ENCODE measurements at places on chromosomes 13 and 19.

- DNase-seq, result no peak
These were observed 12.1 kb upstream of the SPART start for GRCh38 chr13:36358175-36358718.

DNA sequence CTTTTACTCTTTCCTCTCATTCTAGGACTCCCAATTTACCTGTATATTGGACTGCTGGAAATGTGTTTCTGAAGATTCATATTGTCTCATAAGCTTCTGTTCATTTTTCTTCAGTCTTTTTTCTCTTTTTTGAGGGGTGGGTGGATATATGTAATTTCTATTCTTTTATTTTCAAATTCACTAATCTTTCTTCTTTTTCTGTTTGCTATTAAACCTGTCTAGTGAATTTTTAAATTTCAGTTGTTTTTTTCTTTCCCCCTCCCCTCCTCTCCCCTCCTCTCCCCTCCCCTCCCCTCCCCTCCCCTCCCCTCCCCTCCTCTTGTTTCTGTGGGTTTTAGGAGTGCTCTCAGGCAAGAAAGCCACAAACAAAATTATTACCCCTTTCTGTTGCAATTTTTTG, 16.9 kb upstream of the ZNF527 start:
- DNase-seq, result no peak

GRCh38 chr19:14545716-14546082, 16.3 kb downstream of the TECR start:
- DNase-seq, result no peak

- no peak for DNase-seq
These were observed 26.2 kb downstream of the CCNE1 start for GRCh38 chr19:29837996-29838395.

DNA sequence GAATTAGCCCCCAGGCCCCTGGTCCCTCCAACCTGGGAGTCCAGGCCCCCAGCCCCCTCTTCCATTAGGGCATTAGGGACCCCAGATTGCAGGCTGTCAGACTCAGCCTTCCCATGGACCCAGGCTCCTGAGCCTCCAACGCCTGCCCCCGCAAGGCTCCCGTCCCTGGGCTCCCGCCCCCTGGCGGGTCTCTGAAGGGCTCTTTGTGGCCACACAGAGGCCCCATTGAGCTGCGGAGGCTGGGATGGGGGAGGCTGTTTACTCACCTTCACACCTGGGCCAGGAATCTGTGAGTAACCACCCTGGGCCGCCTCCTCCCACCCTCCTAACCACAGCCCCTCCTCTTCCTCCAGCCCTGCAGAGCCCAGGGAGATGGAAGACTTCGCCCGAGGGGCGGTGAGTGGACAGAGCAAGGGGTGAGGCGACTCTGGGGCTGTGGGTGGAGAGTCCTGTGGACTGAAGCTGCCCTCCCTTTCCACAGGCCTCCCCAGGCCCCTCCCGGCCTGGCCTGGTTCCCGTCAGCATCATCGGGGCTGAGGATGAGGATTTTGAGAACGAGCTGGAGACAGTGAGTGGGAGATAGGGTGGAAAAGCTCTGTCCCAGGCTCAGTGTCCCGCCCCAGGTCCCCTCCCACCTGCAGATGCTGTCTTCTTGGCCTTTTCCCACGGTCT, 4.9 kb downstream of the ARHGEF1 start:
- no peak for DNase-seq

DNA sequence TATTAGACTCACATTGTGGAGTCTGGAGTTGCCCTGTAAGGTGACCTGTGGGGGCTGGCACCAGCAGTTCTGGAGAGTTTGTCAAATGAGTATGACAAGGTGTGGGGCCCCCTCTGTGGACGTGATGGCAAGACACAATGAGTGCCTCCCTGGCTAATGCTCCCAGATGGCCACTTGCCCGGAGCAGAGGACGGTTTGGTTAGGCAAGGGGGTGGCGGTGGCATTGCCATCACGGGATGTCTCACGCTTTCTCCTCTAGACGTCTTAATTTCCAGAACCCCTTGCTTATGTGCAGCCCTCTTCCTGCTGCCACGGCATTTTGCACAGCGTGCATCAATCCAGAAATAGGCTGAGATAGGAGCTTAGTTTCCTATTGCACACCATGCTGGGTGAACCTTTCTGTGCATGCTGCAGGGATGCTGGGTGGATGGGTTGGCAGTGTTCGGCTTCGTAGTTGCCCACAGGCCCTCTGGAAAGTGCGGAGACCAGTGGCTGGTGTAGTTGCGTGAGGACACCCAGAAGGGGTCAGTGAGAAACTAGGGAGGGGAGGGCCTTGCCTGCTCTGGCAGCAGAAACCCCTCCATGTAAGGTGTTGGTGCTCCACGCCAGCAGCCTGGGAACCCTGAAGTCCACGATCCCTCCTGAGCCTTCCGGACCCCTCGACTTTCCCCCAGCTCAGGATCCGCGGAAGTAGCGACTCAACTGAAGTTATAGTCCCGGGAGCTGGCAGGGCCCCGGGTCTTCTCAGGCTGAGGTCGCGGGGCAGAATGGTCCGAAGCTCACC, 18.1 kb upstream of the LRP3 start:
- no peak for DNase-seq

DNA sequence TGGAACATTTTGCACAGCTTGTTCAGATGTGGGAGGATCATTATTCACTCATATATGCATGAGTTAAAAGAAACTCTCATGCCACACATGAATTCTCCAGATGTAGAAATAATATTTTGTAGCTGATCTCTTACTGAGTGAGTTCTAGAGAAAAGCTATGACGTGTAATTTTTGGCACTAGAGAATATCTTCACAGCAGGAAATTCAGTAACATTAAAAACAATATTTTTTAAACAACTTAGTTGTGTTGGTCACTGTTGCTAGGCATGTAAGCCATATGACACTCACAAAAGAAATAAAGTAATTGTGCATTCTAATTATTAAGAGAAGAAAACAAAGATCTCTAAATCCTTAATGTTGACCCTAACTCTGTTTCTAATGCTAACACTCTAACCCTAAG, 371.4 kb upstream of the SLC10A2 start:
- no peak for DNase-seq

GRCh38 chr19:5103061-5103701, 134.3 kb downstream of the KDM4B start:
- DNase-seq, result no peak

- DNase-seq, result peak; percentile 37
These were observed 39.1 kb downstream of the PCDH8 start for GRCh38 chr13:52809310-52809769.

- no peak for DNase-seq
These were observed 84.6 kb upstream of the FREM2 start for GRCh38 chr13:38602266-38602665.

GRCh38 chr19:9868983-9869617, 34.0 kb downstream of the PIN1 start:
- no peak for DNase-seq

DNA sequence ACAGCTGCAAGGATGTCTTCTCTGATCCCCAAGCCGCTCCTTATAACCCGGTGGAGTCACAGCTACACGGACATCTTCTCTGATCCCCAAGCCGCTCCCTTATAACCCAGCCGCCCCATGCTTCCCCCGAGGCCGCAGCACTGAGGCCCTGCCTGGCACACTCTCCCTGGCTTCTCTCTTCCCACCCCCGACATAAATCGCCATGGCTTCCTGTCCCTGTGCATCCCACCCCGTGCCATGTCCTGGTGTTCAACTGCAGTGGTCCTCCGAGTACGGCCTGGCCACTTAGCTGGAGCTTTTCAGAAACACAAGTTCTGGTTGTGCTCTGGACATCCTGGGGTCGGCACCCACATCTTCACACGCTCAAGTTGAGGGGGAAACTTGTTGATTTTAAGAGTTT, 60.4 kb downstream of the RASA3 start:
- DNase-seq, result no peak

- no peak for DNase-seq
These were observed 117.3 kb downstream of the POSTN start for GRCh38 chr13:37481011-37481884.

- no peak for DNase-seq
These were observed 1653.4 kb downstream of the SLITRK5 start for GRCh38 chr13:89324582-89324981.

GRCh38 chr13:74625541-74625940, 491.3 kb upstream of the KLF12 start:
- DNase-seq, result no peak

DNA sequence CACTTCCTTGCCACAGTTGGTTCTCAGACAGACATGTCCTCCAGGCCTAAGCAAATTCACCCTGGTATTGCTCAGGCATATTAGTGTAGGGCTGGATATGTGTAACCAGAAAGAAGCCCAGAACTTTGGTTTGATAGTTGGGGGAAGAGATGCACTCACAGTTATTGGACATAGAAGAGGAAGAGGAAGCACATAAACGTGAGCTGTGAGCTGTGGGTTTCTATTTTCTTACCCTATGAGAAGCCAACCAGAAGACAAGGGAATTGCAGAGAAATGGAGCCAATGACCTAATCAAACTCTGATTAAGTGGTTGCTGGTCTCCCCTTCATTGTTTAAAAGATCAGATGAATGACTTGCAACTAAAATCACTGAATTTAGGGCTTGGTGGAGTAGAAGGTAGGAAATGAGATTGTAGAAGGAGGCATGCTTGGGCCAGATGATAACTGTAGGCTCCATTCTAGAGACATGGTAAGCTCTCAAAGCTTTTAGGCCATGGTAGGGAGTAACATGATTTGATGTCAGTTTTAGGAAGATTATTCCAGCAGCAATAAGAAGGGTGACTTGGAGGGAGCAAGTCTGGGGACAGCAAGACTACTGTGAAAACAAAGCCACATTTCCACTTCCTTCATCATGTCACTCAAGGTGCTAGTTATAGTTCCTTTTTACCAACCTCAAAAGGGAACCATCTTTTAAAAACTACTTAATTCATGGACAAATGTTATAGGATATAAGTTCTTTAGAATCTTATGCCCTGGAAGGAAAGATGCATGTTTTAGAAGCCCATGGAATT, 24.1 kb upstream of the WDFY2 start:
- no peak for DNase-seq

DNA sequence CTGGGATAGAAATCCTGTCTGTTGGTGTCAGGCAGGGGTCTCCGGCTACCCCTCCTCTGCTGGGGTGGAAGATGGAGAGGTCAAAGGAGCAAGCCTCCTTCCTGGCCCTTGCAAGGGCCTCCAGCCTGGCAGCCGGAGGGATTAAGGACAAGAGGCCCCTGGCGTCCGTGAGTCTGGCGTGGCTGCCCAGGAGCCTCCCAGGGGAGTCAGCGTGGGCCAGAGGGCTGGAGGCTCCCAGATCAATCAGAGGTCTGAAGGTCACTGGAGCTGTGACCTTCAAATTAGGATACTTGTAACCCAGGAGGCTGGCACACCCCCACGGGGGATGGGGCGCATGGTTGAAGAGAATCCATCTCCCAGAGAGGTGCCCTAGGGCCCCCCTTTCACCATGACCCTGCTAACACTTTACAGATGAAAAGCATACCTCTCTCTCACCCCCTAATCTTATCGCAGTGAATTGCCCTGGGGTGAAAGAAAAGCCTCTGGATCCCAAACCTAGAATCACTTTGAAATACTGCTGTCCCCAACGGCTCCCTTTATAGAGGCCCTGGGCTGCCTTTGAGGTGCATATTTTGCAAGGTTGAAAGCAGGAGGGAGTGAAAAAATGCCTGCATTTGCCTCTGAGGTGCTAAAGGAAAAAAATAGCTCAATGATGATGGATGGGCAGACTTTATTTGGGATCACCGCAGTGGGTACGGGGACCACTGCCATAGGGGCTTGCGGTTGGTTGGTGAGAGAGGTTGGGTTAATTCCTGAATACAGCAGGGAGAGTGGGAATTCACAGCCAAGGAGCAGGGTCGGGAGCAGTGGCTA, 44.9 kb upstream of the PEG3 start:
- no peak for DNase-seq

DNA sequence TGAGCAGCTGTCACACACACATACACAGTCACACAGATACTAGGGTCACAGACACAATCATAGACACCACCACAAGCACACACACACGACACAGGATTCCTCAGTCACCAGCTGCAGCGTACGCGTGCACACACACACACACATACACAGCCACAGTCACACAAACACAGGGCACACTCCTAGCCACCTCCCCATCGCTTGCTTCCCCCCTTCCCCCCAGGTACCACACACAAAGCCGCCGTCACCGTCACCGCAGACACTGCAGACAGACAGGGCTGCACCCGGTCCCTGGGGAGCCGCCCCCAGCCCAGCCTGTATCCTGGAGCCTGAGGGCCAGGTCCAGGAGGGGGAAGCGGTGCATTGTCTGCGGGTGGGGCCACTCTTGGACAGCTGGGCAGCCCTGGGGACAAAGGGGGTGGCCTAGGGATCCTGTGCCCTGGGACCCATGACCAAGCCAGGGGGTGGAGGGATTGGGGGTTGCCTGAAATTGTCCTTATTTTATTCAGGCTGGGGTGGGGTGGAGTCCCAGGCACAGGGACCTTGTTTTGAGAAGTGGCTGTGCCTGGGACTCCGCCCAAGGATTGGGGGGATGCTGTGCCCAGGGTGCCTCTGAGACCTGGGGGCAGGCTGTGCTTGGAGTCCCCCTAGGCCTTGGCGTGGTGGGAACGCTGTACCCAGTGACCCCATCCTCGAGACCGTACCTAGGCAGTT, 957 bp downstream of the NUMBL start:
- DNase-seq, result peak; percentile 59

- no peak for DNase-seq
These were observed 237.9 kb downstream of the NALCN start for GRCh38 chr13:101178406-101178805.

DNA sequence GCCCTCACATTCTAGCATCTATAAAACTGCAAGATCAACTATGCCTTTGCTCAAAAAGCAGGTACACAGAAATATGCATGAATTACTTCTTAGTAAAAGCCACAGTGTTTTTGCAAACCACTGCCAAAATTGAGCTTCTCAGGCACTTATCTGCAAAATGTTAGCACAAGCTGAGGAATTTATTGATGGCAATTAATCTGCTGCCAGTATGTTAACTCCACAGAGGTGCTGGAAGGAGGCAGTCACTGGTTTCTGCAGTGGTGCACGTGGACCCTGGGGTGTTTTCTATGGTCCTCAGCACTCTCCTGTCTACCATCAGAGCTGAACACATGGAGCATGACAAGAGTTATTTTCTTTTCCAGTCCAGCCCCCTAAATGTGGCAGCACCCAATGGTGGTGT, 44.2 kb downstream of the CLDN10 start:
- no peak for DNase-seq

GRCh38 chr13:48078251-48078656, 16.6 kb downstream of the MED4 start:
- DNase-seq, result peak; percentile 68

- DNase-seq, result no peak
These were observed 185.4 kb downstream of the FOXO1 start for GRCh38 chr13:40480915-40481516.

- DNase-seq, result no peak
These were observed 729.0 kb downstream of the FGF9 start for GRCh38 chr13:22399801-22400420.
